ENCODE measurements at places on chromosomes 1 and 21.
A peak's percentile ranks its signal among the peaks of the same experiment; 100 is the strongest.

- no peak for DNase-seq
Measured at GRCh38 chr1:203493901-203494300, at the start of gene OPTC. Gene OPTC (plus strand): TSS chr1:203494153. CDS start chr1:203496006, 1,853 bp downstream.

DNA sequence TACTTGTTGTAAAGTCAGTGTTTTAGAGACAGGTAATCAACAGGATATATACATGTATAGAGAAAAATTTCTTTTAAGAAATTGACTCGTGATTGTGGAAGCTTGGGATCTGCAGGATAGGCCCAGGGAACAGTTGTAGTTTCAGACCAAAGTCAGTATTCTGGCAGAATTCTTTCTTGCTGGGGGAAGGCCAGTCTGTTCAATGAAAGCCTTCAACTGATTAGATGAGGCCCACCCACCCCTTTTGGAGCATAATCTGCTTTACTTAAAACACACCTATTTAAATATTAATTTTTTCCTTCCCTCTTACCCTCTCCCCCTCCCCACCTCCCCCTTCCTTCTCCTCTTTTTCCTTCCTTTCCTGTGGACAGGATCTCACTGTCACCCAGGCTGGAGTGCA is 48.0 kb downstream of the FNBP1L start:
- no peak for DNase-seq

DNA sequence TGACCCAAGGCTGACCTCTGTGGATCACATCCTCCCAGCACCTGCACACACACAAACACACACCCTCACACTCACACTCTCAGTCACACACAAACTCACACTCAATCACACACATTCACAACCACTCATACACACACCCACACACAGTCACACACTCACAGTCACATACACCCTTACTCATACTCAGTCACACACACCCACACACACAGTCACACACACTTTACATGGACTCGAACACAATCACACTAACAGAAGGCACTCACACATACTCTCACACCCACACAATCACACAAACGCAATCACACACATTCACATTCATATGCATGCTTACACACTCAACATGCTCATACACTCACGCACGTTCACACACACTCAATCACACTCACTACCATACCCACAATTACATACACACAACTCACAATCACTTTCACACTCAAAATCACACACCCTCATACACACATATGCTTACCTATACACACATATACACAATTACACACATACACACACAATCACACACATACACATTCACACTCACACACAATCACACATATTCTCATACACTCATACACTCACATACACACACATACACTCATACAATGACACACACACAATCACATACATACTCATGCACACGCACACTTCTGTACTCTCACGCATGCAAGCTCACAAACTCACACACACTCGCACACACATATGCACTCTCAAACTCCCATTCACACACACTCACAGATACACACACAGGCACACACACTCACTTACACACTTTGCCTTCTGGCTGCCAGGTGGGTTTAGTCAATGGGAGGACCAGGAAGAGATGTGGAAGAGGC is 6.1 kb downstream of the MEGF6 start:
- no peak for DNase-seq

- DNase-seq: no peak
Measured at GRCh38 chr1:169999331-169999741, 75.2 kb downstream of the KIFAP3 start.

GRCh38 chr1:10664251-10664650 is 132.2 kb downstream of the CASZ1 start:
- DNase-seq: no peak

DNA sequence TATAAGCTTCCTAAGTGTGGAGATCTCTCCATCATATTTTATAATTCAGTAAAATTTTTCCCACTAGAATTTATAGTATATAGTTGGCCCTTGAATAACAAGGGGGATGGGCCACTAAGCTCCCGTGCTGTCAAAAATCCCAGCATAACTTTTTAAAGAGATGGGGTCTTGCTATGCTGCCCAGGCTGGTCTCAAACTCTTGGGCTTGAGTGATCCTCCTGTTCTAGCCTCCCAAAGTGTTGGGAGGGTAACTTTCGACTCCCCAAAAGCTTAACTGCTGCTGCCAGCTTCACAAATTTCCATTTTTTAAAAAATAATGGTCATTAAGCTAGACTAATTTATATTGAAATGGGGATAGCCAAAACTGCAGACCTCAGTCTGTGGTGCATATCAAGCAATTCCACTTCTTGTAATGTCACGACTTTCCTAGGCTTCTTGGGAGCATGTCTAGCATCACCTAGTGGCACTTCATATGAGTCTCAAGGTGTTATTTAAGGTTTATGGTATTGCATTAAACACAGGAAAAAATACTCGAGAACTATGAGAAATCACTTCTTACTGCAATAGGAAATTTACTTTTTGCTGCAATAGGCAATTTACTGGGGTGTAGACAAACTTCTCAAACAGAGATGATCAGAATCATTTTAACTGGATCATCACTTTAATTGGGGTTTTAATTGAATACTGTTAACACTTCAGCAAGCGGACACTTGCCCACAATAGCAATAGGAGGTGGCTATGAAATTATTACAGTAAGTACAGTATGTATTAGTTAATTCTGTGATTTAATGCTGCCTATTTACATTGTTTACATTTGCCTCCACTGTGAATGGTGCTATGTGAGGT is 19.3 kb upstream of the ACTA1 start:
- no peak for DNase-seq

- DNase-seq: peak; percentile 13
Measured at GRCh38 chr1:22074803-22075202, 22.3 kb downstream of the CDC42 start.

- DNase-seq: no peak
Measured at GRCh38 chr1:109269981-109270622, 12.8 kb downstream of the PSRC1 start.

- DNase-seq: no peak
Measured at GRCh38 chr1:156268336-156268735, 14.3 kb downstream of the SMG5 start.

- no peak for DNase-seq
Measured at GRCh38 chr1:3473381-3473844, 18.9 kb downstream of the ARHGEF16 start.

- DNase-seq: no peak
Measured at GRCh38 chr1:164771619-164772361, 212.8 kb downstream of the PBX1 start.

DNA sequence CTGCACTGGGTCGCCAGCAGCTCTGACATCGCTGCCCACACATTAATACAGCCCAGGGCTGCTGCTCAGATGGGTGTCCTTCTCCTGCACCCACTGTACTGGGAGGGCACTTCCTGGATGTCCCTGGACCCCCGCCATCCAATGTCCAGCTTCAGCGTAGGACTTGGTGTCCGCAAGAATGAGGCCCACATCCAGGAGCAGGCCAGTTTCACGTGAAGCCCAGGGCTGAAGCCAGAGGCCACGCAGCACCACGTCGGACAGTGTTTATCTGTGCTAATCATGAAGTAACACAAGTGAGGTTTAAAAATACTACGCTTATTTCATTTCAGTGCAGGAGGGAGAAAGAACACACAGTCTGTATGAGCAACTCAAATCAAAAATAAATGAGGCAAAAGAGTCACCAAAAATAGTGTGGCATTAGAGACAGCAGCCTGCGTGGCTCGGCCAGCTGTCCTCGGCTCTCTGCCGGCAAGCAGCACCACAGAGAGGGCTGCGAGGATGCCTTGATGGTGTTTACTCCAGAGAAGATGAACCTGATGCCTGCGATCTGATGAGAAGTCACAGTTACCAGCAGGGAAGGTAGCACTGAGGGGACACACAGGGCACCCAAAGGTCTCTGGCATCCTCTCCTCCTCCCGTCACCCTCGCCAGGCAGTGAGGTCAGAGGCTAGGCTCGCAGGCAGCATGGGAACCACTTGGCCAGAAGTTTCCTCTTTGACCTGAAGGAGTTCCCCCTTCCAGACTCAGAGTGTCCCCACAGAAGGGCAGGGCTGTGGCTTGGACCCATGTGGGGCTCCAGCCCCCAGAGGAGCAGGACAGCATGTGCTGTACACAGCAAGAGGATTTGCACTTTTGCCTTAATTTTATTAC is 22.1 kb upstream of the NPHP4 start:
- no peak for DNase-seq

- no peak for DNase-seq
Measured at GRCh38 chr1:231684356-231685244, 58.0 kb downstream of the DISC1 start.

DNA sequence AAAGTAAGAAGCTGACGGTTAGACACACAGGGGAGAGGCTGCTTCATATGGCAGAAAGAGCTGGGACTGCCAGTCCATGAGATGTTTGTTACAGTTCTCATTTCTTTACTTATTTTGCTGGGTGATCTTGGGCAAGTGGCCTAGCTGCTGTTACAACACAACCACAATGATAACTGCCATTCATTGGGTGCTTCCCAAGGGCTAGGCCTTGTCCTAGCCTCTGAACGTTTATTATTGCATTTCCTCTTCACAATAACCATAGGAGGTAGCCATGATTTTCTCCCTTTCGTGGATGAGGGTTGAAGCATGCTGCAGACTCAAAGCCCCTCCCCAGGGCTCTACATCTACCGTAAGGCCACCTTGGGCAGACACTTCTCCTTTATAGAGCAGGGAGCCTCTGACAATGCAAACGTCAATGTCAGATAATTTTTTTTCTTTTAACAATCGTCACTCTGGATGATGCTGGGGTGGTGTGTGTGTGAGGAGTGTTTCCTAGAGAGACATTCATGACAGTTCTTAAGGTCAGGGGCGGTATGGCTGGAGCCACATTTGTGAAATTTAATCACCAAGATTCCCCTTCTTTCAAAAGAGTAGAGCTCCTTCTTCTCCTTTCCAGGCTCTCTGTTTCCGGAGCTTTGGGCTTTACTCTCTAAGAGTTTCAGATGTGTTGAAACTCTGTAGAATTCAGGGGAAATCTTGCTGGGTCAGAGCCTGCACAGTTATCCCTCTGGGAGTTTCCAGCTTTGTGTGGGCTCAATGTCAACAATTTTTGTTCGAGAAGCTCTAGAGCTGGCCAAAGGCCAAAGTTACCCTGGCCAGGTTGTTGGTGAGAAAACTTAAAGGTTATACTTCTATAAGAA is 138.5 kb upstream of the SGIP1 start:
- DNase-seq: peak; percentile 51
